ENCODE measurements at places on chromosomes 11 and 22.

DNA sequence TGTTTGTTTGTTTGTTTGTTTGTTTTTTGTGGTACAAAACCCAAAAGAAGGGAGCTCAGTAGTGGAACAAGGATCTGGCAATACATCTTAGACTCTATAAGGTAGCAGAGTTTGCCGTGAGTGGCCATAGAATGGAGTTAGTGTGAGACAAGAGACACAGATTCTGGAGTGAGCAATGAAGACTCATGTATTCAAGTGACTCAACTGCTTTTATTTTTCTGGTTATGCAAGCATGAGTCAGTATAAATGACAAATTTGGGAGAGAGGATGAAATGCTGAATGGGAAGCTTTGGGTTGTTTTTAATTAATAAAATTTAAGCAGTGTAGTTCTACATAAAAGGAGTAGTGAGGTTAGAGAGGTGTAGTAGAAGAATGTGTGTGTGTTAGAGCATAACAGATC is 143.6 kb upstream of the ANO5 start:
- no peak for DNase-seq

DNA sequence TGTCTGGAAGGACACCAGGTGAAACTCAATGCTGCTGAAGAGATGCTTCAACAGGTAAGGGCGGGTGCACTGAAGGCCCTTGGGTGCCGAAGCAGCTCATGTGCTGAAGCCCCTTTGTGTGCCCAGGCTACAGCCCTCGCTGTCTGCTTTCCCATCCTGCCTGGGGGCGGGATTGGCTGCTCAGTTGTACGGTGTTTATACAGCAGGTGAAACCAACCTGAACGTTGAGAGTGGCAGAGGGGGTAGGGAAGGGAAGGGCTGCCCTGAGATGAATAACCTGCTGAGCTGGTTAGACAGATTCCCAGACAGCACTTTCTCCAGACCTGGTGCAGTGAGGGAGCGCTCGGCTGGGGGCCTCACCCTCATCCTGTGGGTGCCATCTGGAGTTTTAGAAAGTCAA is 75.7 kb downstream of the CYB5R2 start:
- no peak for DNase-seq

DNA sequence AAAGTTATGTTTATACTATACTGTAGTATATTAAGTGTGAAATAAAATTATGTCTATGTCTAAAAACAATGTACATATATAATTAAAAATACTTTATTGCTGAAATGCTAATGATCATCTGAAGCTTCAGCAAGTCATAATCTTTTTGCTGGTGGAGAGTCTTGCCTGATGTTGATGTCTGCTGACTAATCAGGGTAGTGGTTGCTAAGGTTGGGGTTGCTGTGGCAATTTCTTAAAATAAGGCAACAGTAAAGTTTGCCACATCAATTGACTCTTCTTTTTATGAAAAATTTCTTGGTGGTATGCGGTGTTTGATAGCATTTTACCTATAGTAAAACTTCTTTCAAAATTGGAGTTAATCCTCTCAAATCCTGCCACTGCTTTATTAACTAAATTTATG is 21.4 kb downstream of the INSC start:
- DNase-seq = no peak

DNA sequence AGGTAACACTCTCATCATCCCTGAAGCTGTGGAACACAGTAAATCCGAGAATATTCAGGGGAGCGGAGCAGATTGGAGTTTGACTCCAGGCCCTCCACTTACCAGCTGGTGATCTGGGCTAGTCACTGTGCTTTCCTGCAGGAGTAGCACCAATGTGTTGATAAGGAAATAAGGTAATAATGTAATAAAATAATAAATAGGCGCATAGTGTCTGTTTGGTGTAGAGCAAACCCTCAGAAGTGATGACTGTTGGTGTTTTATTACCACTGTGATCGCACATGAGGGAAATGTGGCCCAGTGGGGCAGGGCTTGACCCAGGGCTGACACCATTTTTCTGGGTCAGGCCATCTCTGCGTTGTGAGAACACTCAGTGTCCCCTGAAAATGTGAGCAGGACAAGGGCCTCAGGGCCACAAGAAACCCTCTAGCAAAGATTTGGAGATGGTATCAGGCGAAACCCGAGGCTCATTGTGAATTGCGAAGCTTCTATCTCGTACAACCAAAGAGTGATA is 563.9 kb upstream of the B3GAT1 start:
- no peak for DNase-seq

- no peak for DNase-seq
These were observed 81.5 kb downstream of the GRK3 start for GRCh38 chr22:25645964-25646363.

DNA sequence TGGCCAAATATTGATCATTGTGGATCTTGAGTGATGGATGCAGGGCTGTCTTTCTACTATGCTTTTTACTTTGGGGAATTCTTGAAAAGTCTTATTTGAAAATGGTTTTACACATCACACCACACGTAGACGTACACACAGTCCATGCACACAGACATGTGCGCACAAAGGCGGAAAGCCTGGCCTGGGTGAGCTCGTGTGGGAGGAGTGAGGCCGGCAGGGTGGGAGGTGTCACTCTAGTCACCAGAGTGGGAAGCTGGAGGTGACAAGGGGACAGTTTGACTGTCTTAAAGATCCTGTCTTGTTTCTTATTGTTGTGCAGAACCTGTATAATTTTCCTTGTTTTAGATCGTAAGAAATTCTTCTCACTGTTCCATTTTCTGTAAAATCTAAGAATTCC is 326.9 kb downstream of the TBC1D22A start:
- DNase-seq = no peak

DNA sequence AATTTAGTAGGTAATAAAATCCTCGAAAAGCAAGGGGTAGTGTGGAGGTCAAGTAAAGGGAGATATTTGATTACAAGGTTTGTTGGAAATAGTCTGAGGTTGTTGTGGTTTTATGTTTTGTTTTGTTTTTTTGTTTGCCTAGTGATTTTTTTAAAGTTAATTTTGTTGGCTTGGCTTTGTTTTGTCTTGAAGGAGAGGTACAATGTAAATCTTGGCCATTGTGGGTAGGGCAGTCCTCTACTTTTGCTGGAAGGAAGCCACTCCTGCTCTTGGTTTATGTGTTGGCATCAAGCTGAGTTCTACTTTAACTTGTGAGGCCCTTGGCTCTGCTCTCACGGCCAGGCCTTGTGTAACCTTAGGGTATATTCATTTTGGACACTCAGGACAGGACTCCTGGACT is 3.2 kb downstream of the AMOTL1 start:
- DNase-seq = no peak

- no peak for DNase-seq
These were observed 35.7 kb downstream of the TBCEL start for GRCh38 chr11:121059605-121060004.

DNA sequence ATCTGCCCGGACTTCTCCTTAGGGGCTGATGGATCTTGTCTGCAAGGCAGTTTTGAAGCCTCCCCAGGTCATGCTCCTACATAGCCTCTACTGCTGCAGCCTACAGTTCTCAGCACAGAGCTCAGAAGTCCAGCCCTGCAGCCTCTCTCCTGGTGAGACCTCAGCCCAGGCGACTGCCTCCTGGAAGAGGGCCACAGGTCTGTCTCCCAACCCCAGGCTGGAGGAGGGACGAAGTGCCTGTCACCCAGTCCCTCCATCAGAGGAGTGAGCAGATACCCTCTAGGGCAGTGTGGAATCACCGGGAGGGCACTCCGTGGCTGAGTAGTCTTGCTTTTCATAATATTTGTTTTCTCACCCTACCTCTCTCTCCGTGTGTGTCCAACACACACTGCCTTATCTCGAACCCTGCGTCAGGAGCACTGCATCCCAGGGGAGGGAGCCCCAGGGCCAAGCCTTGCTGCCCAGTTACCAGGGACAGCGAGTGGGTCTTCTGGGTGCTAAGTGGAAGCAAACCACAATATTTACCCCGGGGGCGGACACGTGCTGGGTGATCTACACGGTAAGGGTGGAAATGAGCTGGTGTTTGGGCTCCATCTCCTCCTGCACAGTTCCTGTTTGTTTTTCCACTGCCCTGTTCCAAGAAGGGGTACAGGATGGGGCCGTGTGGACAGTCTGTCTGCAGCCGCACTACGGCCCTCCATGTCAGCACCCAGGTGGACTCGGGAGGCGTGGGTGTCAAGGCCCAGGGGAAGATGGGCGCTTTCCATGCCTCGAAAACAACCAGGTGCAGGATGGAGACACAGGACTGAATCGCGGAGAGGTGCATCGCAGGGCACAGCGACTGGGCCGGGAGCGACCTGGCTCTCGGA is 133.7 kb upstream of the HSD17B12 start:
- no peak for DNase-seq

- DNase-seq = no peak
These were observed 152.3 kb downstream of the TMEM135 start for GRCh38 chr11:87190071-87190470.

DNA sequence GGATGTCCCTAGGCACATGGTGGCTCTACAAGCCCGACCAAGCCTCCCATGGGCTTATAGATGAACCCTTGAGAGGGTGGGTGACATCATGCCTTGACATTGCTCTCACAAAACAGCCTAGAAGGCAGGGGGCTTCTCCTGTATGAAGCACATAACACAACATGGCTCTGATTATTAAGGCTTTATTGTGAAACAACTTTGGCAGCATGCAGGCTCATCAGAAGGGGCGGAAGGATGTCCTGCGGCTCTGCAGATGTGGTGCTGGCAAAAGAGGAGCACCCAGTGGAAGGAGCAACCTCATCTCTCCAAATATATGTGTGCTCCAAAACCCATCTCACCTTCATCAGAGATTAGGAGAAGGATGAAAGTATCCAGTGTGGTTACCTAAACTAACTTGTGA is 100.4 kb downstream of the MPPED2 start:
- no peak for DNase-seq

- no peak for DNase-seq
These were observed 4.2 kb downstream of the ELF5 start for GRCh38 chr11:34509336-34509876.

- no peak for DNase-seq
These were observed 8.0 kb downstream of the POU2AF1 start for GRCh38 chr11:111370902-111371578.

GRCh38 chr11:73058989-73059674 is 83.0 kb downstream of the FCHSD2 start:
- no peak for DNase-seq

DNA sequence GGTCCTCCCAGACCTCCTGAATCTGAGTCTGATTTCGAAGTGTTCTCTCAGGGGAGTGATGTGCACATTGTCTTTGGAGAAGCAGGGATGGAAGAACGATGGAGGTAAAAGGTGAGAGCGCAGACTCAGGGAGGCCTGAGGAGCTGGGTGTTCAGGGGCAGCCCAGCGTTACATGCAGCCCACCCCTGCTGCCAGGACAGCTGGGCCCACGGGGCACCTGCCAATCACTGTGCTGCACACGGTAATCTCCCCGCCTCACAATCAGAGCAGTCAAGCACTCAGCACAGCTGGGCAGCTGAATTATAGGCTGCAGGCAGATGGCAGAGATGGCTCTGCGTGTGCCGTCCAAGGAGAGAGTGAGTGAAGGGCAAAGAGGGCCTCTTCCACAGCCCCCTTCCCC is 17.9 kb upstream of the HTR3A start:
- no peak for DNase-seq

DNA sequence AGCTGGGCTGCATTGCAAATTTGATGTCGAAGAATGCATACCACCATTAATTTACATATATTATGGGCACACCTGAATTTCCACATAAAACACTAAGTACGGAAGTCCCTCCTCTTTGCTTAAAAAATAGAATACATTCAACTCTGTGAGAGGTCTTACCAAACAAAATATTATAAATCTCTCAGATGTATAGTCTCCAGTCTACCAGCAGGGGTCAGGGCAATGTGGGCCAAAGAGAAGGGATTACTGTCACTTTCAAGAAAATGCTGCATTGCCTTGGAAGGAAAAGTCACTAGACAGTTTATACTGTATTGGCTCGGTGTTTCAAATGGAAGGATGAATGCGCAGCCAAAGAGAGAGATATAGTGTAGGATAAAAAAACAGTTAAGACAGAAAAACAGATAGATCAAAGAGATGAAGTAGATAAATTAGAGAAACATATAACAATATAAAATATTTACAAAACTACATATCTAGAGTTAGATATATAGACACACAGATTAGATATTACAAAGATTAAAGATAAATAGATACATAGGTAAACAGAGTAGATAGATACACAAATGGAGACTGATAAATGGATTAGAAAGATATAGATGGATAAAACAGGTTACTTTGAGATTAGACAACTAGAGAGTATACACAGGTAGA is 20.9 kb downstream of the SERGEF start:
- DNase-seq = peak; percentile 60

DNA sequence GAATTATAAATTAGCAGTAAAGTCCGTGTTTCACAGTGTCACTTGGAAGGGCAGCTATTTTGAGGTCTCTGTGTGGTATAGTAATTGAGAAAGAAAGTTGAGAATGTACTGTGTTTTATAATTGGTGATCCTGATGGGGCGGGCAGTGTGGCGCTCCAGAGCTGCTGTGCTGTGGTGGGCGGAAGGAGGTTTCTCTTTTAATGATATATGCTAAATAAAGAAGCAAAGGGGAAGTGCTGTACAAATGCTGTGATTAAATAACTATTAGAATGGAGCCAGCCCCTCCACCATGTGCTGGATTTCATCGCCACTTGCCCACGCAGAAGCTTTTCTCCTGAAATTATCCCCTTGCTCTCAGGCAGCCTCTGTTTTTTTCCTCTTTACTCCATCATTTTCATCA is 24.6 kb downstream of the ATXN10 start:
- no peak for DNase-seq

GRCh38 chr22:19292458-19293230 is 1.1 kb upstream of the CLTCL1 start:
- DNase-seq = peak; percentile 69

DNA sequence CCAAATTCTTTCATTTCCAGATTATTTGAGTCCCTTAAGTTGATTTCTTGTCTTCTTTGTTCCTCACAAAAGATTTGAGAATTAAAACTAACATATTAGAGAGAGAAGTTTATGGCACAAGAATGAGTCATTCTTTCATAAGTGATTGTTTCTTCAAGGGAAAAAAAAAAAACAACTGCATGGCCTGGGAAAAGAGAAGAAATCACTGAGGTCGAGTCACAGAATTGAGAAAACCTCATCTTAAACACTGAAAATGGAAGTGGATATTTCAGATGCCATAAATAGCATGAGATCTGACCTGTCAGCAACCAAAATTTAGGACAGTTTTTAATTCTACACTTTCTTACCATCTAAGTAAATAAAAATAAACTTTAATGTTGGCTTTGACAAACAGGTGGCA is 87.2 kb downstream of the CWF19L2 start:
- DNase-seq = peak; percentile 35

GRCh38 chr22:47533961-47534803 is 771.7 kb downstream of the TBC1D22A start:
- no peak for DNase-seq

DNA sequence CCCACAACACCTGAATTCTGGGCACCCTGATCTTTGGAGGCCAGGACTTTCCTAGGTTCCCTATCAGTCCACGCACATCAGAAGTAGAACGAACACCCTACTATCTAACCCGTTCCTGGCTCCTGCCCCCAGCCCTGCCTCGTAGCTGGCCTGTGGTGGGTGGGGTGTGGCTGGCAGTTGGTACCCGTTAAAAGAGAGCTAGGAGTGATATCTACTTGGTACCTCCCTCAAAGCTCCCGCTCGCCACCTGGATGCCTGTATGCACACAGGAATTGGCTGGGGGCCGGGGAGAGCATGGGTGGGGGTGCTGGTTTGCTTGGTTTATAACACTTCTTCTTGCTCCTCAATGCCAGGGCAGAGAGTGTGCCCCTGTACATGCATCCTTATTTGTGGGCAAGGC is 14.0 kb upstream of the NECTIN1 start:
- DNase-seq = no peak

Measured in AG10803 (cell line).